CD8-positive, alpha-beta T cell (primary cell): ENCODE measurements at places on chromosomes 1 and 21.

- DNase-seq = no peak
Observed at GRCh38 chr1:93723110-93723509, 41.5 kb upstream of the BCAR3 start.

DNA sequence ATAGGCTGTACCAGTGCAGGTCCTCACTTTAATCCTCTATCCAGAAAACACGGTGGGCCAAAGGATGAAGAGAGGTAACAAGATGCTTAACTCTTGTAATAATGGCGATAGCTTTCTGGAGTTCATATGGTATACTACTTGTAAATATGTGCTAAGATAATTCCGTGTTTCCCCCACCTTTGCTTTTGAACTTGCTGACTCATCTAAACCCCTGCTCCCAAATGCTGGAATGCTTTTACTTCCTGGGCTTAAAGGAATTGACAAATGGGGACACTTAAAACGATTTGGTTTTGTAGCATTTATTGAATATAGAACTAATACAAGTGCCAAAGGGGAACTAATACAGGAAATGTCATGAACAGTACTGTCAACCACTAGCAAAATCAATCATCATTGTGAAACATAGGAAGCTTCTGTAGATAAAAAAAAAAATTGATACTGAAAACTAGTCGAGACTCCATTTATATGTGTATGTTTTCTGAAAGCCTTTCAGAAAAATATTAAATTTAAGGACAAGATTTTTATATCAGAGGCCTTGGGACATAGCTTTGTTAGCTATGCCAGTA is 7.0 kb downstream of the SOD1 start:
- no peak for DNase-seq

DNA sequence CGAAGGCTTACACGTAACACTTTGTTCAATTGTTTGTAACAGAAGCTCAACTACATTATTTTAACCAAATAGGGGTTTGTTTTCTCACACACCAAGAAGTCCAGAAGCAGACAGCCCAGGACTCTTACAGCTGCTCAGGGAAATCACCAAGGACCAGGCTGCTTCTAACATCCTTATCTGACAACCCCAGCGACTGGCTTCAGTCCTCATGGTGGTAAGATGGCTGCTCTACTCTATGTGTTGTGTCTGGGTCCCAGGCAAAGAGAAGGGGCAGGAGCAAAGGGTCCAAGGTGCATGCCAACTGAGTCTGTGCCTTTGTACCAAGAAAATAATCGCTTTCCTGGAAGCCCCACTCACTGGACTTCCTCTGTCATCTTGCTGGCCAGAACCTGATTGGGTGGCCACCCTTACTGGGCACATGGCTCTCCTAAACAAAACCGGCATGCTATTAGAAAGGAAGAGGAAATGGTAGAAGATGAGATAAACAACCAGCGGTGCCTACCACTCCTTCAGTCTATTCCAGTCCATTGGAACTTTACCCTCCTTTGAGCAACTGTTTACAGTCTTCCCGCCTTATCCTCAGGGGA is 34.1 kb upstream of the LRRC8D start:
- DNase-seq = no peak

GRCh38 chr1:21937372-21938121 is 437 bp upstream of the HSPG2 start:
- peak; percentile 62 for DNase-seq

GRCh38 chr1:170640581-170640980 is 23.4 kb upstream of the PRRX1 start:
- no peak for DNase-seq

DNA sequence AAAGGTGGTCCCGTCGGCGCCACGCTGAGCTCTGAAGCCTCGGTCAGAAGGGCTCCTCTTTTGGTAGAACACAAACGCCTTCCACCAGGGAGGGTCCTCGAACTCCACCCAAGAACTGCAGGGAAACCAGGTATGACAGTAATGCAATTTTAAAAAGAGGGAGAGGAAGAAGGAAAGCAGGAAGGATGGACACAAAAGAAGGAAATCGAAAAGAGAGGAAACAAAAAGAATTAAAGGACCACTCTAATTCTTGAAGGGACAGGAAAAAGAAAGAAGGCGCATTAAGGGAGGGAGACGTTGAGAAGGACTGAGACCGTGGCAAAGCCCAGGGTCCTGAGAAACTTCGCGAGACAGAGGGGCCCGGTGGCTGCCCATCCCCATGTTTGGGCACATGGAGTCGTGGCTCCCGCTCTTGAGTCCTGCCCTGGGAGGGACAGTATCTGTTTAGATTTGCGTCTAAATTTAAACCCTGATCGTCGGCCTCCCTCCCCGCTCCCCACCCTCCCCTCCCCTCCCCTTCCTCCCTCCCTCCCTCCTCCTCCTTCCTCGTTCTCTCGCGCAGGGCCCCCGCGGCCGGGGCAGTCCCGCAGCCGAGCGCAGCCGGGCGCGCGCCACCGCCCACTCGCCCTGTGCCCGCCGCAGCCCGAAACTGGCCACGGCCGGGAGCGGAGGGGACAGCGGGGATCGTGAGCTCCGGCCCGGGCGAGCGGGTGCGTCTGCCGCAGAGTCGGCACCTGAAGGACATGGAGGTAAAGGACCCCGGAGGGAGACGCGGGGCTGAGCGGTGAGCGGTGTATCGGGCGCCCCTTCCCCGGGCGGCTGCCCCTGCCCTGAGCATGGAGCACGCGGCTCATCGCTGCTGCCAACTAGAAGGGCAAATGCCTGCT is at the start of gene RCSD1:
RCSD1 (plus strand) TSS at position 552 of the 887 bp plus-strand sequence; CDS start at position 744, 192 bp downstream.
- peak; percentile 47 for DNase-seq

DNA sequence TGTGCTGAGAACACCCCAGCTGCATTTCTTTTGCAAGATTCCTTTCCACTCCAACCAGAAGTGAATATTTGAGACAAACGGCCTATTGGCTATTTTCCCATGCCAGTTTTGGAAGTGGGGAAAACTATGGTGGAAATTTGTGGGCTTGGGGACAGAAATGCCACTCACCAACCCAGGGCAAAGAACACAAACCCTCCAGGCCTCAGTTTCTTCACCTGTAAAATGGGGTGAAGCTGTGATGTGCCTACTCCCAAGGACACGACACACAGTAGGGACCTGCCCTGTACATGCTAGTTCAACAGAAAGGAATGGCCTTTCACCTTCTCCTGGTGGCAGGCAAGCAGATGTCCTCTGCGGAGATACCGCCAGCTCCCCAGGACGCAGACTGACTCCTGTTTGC is 46.5 kb downstream of the SIM2 start:
- no peak for DNase-seq

- DNase-seq = no peak
Observed at GRCh38 chr1:206723805-206724472, 39.2 kb downstream of the MAPKAPK2 start.

DNA sequence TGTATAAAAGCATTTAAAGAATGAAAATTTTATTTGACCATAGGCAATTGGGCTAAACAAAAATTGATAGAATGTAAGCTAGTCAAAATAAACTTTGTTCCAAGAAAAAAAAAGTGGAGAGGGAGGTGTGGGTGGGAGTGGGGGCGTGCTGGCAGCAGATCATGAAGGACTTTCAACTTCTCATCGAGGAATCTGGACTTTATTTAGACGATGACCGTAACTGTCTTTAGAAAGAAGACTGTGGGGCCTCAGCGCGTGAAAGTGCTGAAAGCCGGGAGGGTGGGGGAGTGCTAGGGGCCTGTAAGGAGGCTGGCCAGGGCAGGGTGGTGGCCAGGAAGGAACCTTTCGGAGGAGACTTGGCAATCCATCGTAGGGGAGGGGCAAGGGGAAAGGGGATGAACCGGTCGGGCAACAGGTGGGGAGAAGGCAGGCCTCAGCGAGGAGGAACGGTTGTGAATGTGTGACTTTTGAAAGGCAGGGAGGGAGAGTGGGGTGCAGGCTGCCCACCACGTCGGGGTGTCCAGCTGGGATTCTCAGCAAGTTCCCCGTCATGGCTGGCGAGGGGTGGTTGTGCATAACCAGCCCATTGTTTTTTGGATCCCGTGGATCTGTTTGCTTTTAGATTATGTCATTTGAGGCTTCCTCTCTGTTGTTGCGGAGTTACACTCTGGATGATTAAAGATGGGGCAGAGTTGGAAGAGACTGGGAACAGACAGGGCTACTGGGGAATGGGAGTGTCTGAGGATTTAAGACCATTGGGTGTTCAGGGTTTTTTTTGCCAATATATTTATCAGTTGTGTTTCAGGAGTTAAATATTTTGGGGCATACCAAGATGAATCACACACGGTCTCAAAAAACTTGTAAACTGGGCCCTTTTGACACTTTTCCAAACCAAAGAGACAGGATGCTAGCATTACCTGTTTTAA is 35.5 kb downstream of the HUNK start:
- DNase-seq = no peak

DNA sequence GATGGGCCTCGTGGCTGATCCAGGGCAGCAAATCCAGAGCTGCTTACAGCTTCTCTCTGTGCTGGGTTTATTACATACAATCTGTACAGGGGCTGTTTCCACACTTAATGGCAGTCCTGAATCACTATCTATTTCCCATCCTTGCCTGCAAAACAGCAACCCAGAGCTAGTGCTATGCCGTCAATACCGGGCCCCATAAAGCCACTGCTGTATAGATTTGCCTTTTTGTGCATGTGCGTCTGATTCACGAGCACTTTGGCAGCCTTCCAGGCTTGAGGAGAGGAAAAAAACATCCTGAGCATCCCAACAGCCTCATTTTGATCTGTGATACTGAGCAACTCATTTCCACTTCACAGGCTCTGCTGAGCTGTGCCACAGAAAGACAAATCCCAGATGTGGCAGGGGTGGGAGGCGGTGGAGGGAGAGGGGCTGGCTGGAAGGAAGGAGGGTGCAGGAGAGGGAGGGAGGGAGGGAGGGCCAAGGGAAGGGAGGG is 65.2 kb upstream of the TARBP1 start:
- peak; percentile 47 for DNase-seq

DNA sequence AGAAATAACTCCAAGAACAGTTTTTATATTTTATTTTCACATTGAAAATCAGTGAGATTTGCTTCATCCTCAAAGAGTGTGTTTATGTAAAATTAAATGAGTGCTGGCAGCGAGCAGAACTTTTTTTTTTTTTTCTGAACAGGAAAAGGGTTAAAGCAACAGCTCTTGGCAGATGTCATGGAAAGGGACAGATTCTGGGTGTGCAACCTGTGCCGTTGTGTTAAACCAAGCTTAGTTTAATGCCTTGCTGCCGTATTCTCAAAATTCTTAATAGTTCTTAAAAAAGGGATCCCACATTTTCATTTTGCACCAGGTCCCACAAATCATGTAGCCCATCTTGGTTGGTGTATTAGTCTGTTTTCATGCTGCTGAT is 227.4 kb upstream of the VAMP3 start:
- no peak for DNase-seq

- peak; percentile 60 for DNase-seq
Observed at GRCh38 chr1:24413350-24414163, at the start of gene STPG1. Gene STPG1, minus strand, starts transcription at chr1:24413782. Its CDS starts 12,394 bp downstream, at chr1:24401388.

DNA sequence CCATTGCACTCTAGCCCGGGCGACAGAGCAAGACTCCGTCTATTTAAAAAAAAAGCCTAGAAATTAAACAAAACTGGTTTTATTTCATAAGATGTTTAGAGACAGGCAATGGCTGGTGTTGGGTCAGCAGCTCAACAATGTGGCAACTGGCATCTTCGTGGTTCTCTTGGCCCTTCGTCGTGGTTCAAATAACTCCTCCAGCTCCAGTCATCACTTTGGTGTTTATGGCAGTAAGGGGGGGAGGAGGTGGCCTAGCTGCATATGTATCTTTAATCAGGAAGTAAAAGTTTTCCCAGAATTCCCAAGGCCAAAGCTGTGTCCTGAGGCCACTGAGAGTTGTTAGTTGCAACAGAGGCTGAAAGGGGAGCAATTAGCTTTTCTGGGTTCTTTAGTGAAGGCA is 13.0 kb upstream of the LTN1 start:
- DNase-seq = no peak

- no peak for DNase-seq
Observed at GRCh38 chr1:210917560-210918169, 216.3 kb downstream of the KCNH1 start.

- no peak for DNase-seq
Observed at GRCh38 chr1:197184190-197184589, 37.7 kb upstream of the ASPM start.
